Placental epithelial cell (primary cell): ENCODE measurements at places on chromosomes 7 and 10. TPM values are rescaled to one million over a fixed set of nuclear protein-coding genes. Genes with fewer than 3 reads are reported as not detected.

Gene CALHM1
- total RNA-seq = not detected in 2 replicates

Gene CYP2C8
- total RNA-seq = 0.39 TPM in 1 of 2 replicates, not detected in the other

Gene GIMAP5
- not detected in 2 replicates for total RNA-seq

Gene SFTPD
- not detected in 2 replicates for total RNA-seq

Gene NKX1-2
- total RNA-seq = not detected in 2 replicates

Gene TAC1
- not detected in 2 replicates for total RNA-seq

Gene FFAR4
- not detected in 2 replicates for total RNA-seq

Gene ZP3
- total RNA-seq = 0.98 and 4.7 TPM in 2 replicates

Gene ANXA7
- 41.2 and 80.4 TPM in 2 replicates for total RNA-seq

Gene LIPM
- total RNA-seq = under 0.01 TPM in 1 of 2 replicates, not detected in the other

Gene ZFYVE27
- total RNA-seq = 15.7 and 19.2 TPM in 2 replicates

Gene CALN1
- not detected in 2 replicates for total RNA-seq
